ENCODE measurements at places on chromosomes 5 and 9.
A peak's percentile ranks its signal among the peaks of the same experiment; 100 is the strongest.

GRCh38 chr9:88660611-88661010 lies 125.6 kb downstream of the NXNL2 start:
- peak; percentile 12 for DNase-seq

DNA sequence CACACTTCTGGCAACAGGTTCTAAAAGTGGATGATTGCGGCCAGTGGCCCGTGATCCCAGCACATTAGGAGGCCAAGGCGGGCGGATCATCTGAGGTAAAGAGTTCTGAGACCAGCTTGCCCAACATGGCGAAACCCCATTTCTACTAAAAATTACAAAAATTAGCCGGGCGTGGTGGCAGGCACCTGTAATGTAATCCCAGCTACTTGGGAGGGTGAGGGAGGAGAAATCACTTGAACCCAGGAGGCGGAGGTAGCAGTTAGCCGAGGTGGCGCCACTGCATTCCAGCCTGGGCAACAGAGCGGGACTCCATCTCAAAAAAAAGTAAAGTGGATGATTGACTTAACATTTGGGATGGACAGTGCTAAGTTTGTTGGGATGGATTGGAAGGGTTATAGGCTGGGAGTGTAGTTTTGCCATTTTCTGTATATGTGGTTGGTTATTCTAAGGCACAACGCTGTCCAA lies 3.4 kb downstream of the MATR3 start:
- DNase-seq: no peak

DNA sequence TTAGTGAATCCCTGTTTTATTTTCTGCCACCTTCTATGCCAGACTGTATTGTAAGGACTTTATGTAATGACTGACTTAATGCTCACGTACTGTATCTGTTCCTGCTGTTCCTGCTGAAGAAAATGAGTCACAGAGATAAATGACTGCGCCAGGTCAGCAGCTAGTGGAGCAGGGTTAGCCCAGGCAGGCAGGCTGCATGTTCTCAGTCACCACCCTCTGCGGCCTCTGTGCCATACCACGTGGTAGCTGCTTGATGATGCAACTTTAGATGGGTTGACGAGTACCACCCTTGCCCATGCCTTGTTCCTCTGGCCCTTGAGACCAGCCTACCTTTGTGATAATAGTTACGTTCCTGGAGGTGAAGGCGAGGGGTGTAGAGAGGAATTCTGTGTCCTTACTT lies 161.9 kb downstream of the TRIO start:
- DNase-seq: peak; percentile 26

DNA sequence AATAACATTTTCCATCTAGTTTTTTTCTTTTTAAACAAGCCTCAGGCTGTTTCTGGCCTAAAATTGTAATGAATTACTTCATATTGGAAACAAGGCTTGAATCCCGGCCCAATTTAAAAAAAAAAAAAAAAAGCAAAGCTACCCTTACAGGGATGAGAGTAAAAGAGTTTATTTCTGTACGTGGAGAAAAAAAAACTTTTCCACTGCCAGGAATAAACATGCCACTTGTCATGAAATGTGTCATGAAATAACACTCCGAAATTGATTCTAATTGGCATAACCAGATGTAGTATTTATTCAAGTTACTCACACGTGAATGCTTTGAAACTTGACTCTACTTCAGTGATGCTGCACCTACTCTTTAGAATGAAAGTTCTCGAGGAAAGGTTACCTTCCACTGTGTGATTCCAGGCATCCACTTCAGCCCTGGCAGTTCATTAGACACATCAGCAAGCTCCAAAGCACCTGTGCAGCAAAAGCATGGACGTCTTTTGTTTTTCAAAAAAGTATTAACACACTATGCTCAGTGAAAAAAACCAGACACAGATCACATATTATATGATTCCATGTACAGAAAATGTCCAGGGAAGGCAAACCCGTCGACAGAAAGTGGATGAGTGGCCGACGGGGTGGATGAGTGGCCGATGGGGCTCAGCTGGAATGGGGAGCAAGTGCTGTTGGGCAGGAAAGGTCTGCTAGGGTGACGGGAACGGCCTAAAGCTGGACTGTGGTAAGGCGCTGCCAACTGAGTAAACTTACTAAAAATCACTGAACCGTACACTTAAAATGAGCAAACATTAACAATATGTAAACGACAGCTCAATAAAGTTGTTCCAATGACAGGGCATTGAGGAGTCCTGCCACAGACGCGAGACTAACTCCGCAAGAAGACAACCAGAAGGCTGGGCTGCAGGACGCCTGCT lies 21.2 kb downstream of the NSUN2 start:
- no peak for DNase-seq

DNA sequence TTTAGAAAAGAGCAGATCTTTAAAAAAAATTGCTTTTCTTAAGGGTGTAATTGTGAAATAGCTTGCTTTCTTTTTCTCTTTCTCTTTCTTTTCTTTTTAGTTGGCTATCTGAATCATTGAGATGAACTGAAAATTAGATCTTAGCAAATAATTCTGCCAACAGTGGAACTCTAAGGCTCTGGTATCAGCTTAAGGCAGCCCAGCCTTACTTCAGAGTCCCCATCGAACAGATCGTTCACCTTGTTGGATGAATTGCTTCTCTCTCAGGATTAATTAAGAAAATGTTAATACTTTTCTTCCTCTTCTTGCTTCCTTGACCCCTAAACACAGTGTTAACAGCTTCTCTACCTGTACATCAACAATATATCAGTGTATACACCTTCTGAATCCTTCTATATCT lies 92.1 kb downstream of the ZCCHC7 start:
- DNase-seq: no peak

DNA sequence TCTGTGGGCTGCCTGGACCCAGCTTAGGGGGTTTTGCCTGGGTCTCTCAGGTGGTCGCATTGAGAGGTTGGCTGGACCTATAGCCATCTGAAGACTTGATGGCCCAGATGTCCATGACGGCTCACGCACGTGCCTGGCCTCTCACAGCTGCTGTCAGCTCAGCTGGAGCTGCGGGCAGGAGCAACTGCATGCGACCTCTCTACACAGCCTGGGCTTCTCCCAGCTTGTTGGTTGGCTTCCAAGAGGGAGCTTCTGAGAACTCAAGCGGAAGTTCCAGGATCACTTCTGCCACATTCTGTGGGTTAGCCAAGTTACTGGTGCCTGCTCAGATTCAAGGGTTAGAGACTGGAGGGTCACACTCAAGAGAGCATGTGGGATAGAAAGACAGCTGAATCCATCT lies 99.2 kb downstream of the DAPK1 start:
- DNase-seq: no peak

GRCh38 chr9:102035929-102036328 lies 297.5 kb upstream of the GRIN3A start:
- no peak for DNase-seq

DNA sequence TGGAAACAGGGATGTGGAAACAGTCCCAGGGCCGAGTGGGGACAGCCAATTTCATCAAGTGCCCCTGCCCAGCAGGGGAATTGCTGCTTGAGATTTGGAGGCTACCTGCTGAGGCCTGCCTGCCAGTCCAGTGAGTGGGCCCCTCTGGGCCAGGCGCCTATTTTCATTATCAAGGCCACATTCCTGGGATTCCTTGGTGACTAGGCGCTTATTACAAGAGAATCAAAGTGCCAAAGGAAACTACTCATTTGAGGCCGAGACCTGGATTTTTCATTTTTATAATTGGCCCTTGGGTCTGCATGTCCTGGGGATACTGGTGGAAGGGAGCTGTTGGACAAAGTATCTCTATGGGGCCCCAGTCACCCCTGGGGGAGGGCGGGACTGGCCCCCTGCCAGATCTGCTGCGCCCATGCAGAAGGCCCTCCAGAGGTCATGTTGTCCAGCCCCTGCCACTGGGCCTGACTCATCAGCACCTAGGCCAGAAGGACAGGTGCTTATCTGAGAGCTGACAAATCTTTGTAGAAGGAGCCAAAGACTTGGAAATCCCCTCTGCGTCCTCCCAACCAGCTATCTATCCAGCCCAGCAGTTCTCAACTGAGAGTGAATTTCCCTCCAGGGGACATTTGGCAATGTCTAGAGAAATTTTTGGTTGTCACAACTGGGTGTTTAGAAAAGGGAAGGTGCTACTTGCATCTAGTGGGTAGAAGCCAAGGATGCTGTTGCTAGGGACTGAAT lies 45.6 kb downstream of the FOXI1 start:
- peak; percentile 88 for DNase-seq

GRCh38 chr5:115607935-115608334 lies 5.7 kb upstream of the TICAM2 start:
- DNase-seq: peak; percentile 23

GRCh38 chr5:137563301-137563645 lies 64.1 kb upstream of the SPOCK1 start:
- no peak for DNase-seq

DNA sequence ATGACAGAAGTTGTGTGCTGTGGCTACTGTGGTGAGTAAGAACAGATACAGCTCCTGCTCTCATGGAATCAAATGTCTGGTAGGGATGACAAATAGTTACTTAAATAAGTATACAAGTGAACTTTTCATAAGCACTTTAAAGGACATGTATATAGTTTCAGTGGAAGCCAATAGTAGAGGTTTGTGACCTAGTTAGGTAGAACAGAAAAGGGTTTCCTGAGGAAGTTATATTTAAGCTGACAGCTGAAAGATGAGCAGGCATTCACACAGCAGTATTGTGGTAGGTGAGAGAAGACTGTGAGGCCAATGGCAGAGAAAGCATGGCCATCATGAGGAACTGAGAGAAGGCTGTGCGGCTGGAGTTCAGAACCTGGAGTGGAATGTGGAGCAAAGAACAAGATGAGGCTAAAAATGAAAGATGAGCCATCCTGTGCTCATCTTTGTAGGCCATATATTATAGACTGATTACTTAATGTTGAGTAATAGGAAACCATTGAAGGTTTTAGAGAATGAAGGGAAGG lies 15.4 kb downstream of the FAM174A start:
- DNase-seq: no peak

GRCh38 chr5:180908400-180908799 lies 9.4 kb downstream of the BTNL8 start:
- DNase-seq: no peak

- no peak for DNase-seq
Measured at GRCh38 chr5:160835818-160836528, 16.0 kb downstream of the ATP10B start.

DNA sequence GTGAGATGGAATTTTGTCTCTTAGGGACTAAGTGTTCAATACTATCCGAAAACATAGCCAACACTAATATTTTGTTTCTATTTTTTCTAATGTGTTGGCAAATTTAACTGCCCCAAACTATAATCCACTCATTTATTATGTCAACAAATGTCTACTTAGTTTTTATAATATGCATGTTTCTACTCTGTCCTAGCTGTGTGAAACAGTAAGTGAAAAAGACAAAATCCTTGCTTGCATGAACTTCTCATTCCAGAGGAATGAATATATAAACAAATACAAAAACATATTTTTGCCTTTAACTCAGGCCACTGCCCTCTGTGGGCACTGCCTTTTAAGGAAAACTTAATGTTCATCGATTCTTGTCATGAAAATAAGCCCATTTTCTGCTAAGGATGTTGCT lies 1275.4 kb upstream of the CDH18 start:
- DNase-seq: no peak

DNA sequence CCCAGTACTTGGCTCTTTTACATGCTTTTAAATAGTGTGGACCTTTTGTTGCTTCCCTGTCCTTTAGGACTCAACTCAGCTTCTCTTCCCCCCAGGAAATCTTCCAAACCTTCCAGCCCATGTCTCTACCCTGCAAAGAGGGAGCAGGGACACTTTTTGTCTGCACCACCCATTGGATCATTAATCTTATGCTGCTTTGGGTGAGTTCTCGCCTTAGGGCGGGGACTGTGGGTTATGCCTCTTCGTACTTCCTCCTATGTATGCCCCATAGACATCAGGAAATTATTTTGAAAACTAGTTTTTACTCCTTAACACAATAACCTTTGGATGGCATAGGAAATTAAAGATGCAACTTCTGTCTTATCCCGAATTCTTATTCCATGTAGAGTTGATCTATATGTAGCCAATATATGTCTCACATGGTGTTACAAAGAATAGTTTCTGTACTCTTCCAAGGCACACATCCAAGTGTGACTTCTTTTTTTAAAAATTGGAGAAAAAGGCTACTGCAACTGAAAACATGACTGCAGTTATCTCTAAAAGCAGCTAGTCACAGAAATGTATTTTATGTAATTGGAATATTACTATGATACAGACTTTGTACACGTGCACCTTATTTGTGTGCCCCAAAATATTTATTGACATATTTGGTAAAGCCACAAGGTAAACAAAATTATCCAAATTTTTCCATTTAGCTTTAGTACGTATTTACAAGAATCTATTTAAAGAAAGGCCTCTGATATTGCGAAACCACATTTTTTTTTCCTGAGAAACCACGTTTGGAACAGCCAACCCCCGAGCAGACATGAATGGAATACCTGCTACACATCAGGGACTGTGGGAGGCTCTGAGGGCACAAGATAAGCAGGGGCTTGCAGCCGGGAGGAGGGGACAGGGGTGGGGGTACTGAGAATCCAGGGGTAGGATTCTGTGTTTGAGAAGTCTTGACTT lies 133.6 kb downstream of the WDR41 start:
- DNase-seq: no peak

GRCh38 chr9:136239983-136240330 lies 5.7 kb downstream of the QSOX2 start:
- DNase-seq: peak; percentile 54

- DNase-seq: no peak
Measured at GRCh38 chr5:172399826-172400225, 54.5 kb downstream of the SH3PXD2B start.

DNA sequence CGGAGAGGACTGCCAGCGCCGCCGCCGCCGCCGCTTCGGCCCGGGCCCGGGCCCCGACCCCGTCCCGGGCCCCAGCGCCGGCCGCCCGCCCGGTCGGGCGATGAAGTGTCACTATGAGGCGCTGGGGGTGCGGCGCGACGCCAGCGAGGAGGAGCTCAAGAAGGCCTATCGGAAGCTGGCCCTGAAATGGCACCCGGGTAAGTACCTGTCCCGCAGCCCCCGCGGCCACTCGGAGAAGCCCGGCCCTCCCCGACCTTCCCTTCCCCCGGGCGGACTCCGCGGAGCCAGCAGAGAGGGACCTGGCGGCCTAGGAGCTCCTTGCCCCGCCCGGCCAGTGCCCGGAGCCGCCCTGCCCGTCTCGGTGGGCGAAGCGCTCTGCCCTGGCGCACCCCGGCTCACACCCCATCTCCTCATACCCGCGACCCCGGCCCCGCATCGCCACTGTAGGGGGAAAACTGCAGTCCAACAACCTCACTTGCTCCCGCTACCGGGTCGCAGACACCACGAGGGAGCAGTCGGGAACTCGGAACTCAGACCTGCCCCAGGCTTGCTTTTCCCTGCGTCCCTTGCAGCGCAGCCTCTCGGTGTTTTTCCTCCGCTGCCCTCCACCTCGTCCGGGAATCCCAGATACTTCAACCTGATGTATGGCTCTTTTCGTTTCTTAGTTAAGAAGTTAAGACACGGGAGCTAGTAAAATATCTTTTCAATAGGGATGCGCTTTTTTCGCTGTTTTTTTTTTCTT lies 532 bp downstream of the DNAJC21 start:
- peak; percentile 87 for DNase-seq
